Hindlimb muscle (tissue), 1 donor: ENCODE measurements at places on chromosomes 16 and 17.

DNA sequence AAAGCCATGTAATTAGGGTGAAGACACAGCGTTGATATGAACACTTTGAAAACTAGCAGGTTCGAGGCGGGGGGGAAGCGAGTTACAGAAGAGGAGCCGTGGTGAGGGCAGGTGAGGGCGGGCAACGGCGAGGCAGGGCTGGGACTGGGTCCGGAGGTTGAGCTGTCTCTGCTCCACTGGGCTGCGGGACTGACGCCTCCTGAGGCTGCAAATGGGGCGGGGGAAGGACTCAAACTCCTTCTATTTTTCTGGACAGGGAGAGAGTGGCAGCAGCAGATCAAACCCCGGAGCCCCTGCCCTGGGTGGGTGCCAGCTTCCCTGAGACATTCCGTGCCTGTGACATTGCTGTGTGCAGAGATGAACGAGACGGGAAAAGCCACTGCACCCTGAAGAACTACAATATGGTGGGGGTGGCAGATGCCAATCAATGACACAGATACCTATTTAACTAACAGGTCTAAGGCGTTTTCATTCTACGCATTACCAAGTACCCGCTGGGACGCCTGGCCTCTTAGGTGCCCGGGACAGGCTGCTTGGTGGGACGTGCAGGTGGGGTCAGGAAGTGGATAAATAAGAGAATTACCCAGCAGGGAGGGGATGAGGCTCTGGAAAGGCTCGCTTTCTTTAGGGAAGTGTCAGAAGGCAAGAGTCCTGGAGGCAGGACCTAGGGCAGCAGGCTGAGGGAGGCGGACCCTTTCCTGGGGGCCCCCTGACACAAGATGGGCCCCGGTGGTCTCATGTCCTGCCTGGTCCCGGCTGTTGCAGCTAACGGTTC, 30.4 kb downstream of the RPH3AL start:
- DNase-seq: no peak

DNA sequence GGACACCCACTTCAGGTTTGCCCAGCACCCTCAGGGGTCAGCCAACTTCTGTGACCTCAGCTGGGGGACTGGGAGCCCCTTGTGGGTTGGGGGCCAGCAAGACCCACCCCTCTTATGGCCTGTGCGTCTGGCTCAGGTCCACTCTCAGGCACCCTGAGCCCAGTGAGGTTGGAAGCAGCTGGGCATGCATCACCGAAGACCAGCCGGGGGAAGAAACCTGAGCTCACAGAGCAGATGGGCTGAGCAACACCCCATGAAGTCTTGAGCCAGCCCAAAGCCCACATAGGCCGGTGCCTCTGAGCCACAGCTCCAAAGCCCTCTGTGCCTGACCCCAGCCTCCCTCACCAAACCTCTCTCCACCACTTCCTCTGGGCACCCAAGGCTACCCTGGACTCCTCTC, 166.7 kb downstream of the RBFOX3 start:
- no peak for DNase-seq

GRCh38 chr16:77789085-77790008, 983 bp downstream of the VAT1L start:
- DNase-seq: no peak

- no peak for DNase-seq
These were observed 452.4 kb upstream of the C16orf82 start for GRCh38 chr16:26614237-26614841.

DNA sequence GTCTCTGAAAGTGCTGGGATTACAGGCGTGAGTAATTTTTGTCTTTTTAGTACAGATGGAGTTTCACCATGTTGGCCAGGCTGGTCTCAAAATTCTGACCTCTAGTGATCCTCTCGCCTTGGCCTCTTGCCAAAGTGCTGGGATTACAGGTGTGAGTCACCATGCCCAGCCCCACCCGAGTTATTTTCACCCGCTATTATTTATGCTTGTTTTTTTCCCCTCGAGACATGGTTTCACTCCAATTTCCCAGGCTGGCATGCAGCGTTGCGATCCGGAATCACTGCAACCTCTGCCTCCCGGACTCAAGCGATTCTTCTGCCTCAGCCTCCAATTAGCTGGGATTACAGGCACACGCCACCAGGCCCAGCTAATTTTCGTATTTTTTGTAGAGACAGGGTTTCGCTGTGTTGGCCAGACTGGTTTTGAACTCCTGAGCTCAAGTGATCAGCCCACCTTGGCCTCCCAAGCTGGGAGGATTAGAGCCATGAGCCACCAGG, 9.2 kb downstream of the RPL23 start:
- no peak for DNase-seq

DNA sequence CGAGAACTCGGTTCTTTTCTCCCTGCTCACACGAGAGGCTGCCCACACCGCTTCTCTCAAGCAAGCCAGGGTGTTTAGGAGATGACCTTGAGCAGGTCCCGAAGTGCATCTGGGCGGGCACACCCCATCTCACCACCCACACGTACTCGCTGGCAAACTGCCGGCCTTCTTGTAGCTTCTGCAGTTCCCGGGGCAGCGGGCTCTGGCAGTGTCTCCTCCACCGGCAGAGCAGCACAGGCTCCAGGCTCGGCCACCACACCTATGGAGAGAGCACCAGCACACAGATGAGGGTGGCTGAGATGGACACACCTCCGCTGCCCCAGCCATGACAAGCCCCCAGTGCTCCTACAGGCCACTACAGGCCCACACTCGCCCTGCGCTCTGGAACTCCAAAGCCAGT, 23.5 kb downstream of the ZNF276 start:
- no peak for DNase-seq

GRCh38 chr16:49274591-49274990, 7.0 kb downstream of the CBLN1 start:
- DNase-seq: no peak

- DNase-seq: no peak
These were observed 20.1 kb downstream of the SLC39A11 start for GRCh38 chr17:73072219-73072962.

GRCh38 chr16:1034230-1035065, 38.1 kb upstream of the SSTR5 start:
- no peak for DNase-seq

GRCh38 chr16:80536238-80536637, 4.6 kb upstream of the DYNLRB2 start:
- no peak for DNase-seq

- no peak for DNase-seq
These were observed 109.0 kb downstream of the USP31 start for GRCh38 chr16:23040246-23040645.

DNA sequence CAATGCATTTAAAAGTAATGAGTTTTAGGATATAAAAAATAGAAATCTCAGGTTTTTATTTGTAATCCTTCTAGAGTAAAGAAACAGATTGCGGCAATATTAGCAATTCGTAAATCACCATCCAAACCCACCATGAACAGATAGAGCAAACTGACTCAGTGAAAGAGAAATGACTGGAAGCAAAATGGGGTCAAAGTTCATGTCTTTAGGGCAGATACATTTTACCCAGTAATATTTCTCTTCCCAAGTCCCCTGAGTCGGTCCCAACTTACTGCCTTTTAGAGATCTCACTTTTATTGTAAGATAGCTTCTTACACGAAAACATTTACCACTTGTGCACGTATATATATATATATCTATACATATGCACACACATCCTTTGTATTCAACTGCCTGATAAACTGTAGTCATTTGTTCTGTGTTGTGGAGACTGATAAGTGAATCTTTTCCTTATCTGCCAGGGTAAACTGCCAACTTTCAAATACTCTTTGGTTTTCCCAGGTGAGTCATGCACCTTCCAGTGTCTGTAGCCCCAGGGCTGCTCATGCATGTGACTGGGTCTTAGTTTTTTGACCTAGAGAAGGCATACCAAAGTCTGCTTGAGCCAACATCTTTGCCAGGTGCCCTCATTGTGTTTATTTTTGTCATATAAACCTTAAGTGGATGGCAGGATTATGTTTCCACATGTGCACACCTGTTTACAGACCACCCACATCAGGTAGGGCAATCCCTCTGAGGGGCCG, 7.8 kb upstream of the IRF8 start:
- DNase-seq: no peak

GRCh38 chr16:6969594-6969993, 363.1 kb upstream of the RBFOX1 start:
- no peak for DNase-seq

GRCh38 chr17:73785496-73785895, 141.3 kb upstream of the SDK2 start:
- no peak for DNase-seq

GRCh38 chr17:55717898-55718735, 4.5 kb downstream of the TMEM100 start:
- peak; percentile 74 for DNase-seq

GRCh38 chr16:85610446-85611193, 2.5 kb upstream of the GSE1 start:
- DNase-seq: peak; percentile 87

DNA sequence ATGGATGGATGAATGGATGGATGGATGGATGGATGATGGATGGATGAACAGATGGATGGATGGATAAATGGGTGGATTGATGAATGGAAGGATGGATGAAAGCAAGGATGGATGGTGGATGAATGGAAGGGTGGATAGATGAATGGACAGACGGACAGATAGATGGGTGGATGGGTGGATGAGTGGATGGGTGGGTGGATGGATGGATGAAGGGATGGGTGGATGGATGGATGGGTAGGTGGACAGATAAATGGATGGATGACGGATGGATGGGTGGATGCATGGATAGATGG, 14.9 kb downstream of the SRL start:
- no peak for DNase-seq

GRCh38 chr17:31528291-31528874, 136.9 kb downstream of the RAB11FIP4 start:
- DNase-seq: no peak

DNA sequence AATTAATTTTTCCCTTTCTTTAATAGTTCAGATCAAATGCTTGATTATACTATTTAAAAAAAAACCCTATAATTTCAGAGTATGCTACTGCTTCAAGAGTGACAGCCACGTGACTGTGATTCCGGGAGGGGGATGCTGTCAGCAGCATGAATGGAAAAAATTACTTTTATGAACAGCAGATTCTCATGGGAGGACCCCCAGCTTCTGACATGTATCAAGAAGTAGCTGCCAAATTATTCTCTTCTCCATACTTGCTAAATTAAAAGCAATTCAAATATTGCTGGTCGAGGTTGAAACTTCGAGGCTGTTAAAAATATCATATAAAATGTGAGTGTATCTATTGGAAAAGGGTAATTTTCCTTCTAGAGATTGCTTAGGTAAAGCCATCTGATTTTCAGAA, 95.0 kb downstream of the HS3ST4 start:
- no peak for DNase-seq

- no peak for DNase-seq
These were observed 18.3 kb upstream of the HAS3 start for GRCh38 chr16:69087161-69087581.
